ENCODE measurements at places on chromosomes 3 and 15.
A peak's percentile ranks its signal among the peaks of the same experiment; 100 is the strongest.

- DNase-seq = no peak
Measured at GRCh38 chr3:162525066-162525742, 1028.6 kb downstream of the OTOL1 start.

DNA sequence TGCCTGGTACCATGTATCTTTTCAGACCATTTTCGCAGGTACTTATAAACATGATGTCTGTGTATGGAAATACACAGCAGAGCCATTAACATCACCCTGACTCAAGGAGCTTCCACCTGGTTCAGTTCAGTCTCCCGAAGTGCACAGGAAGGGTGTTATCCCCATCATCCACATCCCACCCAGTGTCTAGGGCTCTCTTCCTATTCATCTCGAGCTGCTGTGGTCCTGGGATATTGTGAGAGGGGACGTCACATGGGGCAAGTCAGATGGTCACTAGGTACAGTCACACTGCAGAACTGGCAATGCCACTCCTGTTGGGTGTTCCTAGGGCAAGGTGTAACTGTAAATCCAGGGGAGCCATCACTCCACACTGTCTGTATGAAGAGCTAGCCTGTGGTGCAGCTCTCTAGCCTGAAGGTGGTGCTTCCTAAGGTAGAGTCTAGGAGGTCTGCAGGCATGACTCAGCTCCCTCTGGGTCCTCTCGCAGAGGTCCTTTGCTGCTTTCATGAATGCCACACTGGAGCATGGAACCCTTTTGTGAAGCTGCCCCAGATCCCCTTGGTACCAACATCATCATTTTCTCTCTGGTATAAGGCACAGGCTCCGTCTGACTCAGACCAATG is 13.9 kb downstream of the ISLR2 start:
- no peak for DNase-seq

GRCh38 chr3:114857299-114857701 is 289.8 kb downstream of the ZBTB20 start:
- DNase-seq = peak; percentile 63

DNA sequence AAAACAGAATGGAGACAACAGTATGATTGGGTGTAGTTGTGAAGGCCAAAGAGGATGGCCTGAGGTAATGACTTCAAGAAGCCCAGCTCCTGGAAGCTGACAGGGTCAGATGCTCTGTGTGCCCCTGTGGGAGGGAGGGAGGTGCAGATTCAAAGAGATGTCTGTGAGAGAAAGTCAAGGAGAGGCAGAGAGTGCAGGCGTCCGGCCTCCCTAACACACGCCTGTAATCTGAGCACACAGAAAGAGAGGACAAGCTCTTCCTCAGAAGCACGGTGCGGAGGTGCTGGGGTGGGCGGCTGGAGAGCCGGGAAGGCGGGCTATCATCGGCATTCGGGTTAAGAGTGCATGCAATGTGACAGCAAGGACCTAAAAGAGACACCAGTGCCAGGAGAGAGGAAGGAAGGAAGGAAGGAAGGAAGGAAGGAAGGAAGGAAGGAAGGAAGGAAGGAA is 238.2 kb upstream of the HES1 start:
- DNase-seq = no peak

GRCh38 chr3:112303764-112304325 is 9.8 kb upstream of the SLC9C1 start:
- peak; percentile 48 for DNase-seq

DNA sequence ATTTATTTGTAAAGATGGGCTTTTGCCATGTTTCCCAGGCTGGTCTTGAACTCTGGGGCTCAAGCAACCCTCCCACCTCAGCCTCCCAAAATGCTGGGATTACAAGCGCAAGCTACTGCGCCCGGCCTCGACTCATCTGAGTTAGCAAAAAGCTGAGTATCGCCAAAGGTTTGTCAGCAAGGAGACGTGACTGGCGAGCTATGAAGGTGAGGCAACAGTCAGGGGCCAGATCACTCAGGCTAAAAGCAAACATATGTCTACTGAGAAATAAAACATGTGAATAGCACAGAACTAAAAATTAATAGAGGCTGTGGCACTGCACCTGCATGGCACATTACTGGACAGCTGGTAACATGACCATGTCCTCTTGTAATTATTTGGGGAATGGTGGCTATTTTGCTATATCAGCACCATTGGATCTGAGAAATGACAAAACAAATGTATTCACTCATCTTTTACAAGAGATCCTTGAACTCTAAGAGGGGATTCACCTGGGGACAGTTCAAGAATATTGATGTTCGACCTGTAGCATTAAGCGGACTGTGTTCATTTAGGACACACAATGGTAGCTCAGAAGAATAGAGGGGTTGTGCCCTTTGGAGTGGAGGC is 10.0 kb upstream of the SLC25A26 start:
- DNase-seq = no peak

- no peak for DNase-seq
Measured at GRCh38 chr15:42547918-42548248, 710 bp downstream of the LRRC57 start.

- peak; percentile 13 for DNase-seq
Measured at GRCh38 chr3:30294241-30294667, 312.1 kb upstream of the TGFBR2 start.

- no peak for DNase-seq
Measured at GRCh38 chr3:71421475-71421819, 162.1 kb downstream of the FOXP1 start.

DNA sequence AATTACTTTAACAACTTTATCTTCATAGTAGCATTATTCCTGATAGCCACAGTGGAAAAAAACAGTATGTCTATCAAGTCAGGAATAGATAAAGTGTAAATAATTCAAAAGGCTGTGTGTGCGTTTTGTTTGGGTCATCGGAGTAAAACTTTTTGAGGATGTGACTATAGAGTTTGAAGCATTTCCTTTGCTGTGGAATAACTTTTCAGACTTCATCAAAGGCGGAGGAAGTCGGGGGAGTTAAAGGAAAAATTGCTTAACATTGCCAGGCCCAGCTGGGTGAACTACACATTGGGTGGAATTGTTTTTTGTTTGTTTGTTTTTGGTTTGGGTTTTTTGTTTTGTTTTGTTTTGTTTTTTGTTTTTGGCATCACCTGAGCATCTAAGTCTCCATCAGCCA is 70.4 kb upstream of the CRTC3 start:
- no peak for DNase-seq

- DNase-seq = no peak
Measured at GRCh38 chr15:70509731-70510143, 253.6 kb downstream of the UACA start.

GRCh38 chr3:65425880-65426279 is 612.8 kb downstream of the MAGI1 start:
- no peak for DNase-seq

GRCh38 chr15:91919014-91919534 is 65.6 kb downstream of the SLCO3A1 start:
- DNase-seq = no peak

GRCh38 chr15:84659904-84660781 is 2.1 kb upstream of the NMB start:
- DNase-seq = peak; percentile 31

GRCh38 chr15:57288926-57289580 is 87.3 kb upstream of the CGNL1 start:
- no peak for DNase-seq

- DNase-seq = no peak
Measured at GRCh38 chr3:124263168-124263567, 271.2 kb upstream of the ROPN1 start.

- no peak for DNase-seq
Measured at GRCh38 chr3:182973047-182973446, 7.3 kb downstream of the DCUN1D1 start.

- no peak for DNase-seq
Measured at GRCh38 chr3:103380391-103380790, 945.6 kb downstream of the ZPLD1 start.

- no peak for DNase-seq
Measured at GRCh38 chr15:38665586-38666305, 101.1 kb upstream of the RASGRP1 start.

DNA sequence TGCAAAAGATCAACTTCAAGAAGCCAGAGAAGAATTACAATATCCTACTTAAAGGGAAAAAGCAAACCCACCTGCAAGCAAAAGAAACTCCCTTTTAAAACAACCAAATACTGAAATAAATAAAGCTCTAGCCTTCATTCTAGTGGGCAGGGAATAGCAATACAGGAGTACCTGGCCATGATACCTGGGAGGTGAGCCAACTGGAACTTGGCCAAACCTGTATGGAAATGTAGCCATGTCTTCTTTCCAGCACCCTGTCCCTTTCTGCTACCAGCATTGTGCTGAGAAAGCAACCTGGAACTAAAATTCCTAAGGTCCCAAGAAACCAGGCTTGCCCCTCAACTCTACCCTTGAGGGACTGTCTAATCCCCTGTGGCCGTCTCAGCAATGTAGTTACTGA is 530.0 kb downstream of the EPHB1 start:
- DNase-seq = peak; percentile 92

GRCh38 chr3:18079062-18079461 is 336.6 kb upstream of the TBC1D5 start:
- no peak for DNase-seq

DNA sequence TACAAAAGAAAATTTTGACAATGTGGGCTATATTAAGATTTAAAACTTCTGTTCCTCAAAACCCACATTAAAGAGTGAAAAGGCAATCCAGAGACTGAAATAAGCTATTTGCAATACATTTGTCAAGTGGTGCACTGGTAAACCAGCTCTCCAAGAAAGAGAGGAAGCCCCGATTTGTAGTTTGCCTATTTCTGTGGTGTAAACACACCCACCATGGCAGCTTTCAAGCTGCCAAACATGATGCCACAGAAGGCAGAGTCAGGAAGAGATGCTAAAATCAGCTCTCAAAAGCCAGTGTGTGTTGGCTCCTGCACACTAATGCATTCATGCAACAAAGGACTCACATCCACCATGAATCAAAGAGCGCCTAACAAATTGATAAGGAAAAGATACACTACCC is 17.5 kb downstream of the RFTN1 start:
- DNase-seq = no peak

GRCh38 chr3:158765518-158766205 is 33.4 kb upstream of the RARRES1 start:
- DNase-seq = no peak

DNA sequence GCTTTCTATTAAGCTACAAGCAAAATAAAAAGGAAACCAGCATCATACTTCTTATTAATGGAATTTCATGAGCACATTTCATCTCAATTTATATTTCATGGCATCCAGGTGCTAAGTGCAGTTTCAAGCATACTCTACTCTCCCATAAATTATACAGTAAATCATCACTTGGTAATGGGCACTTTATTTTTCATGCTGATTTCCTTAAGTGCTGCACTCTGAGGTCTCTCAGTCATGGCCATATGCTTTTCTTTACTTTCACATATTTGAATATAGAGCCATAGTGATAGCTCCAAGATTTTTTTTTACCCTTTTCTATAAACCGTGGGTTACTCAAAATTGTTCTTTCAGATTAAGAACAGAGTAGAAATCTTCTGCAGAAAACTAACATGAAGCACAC is 1505.7 kb upstream of the CADM2 start:
- no peak for DNase-seq

DNA sequence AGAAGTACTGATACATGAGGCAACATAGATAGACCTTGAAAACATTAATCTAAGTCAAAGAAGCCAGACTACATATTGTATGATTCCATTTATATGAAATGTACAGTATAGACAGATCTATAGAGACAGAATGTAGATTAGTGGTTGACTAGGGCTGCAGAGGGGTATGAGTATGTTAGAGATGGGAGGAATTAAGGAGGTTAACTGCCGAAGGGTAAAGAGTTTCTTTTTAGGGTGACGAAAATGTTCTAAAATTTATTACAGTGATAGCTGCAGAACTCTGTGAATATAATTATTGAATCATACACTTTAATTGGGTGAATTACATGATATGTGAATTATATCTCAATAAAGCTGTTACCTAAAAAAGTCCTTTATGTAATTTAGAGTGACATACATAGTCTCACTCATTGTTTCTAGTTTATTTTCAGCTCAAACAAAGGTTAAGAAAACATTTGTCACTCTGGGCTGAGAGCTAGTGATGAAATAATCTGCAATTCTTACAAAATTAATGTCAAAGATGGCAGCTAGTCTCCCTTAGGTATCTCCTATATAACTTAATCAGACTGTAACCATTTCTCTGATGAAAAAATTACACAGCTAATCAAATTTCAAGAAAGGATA is 61.4 kb downstream of the DENND4A start:
- DNase-seq = no peak
